ENCODE measurements at places on chromosomes 2 and 18.

DNA sequence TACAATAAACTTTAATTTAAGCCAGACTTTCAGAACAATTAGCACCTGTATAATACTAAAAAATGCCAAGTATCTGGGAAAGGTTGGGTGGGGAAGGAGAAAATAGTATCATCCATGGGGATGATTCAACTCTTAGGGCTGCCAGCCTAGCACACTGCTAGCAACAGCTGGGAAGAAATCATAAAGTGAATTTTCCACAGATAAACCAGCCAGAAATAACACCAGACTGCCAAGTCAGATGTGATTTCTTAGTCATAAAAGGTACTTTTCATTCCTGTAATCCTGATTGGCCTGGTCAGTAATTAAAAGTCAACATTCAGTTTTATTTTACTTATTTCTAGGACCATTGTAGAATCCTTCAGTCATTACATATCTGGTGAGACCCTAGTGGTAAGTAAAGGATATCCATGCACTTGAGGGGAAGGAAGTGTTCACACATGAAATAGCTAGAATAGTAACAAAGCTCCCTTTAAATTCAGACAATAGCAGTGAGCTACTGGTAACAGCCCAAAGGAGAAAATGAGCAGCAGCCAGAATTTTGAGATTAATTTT, 59.4 kb downstream of the LIMS1 start:
- DNase-seq = no peak

DNA sequence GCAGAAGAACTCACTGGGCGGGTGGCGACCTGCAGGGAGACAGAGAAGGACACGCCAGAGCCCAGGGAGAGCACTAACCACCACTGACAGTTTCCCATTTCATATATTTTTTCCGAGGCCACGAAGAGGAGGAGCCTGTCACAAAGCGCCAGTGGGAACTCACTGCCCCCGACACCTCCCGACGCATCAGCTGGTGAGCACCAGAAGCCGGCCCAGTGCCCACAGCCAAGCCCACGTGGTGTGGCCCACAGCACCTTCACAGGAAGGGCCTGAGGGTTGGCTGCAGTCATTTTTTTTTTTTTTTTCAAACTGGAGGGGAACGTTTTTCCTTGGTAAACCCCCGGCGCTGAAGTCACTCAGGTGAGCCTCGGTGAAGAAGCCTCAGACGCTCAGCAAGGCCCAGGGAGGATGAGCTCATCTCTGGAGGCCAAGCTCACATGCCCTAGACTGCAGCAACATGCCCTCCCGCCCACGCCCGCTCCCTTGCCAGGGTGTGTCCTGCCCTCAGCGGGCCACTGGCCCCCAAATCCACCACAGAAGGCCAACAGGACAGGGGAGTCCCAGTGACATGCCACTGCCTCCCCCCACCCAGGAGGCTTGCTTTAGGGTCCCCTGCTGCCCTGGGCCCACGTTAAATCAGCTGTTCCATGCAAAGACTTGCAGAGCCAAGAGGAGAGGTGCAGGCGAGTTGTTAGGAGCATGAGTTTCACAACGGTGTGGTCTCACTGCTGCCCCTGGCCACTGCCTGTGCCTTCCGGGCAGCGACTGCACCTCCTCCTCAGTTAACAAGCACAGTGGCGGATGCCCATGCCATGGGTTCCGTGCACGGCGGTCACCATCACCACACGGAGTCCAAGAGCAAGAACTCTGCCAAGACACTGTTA, 68.1 kb downstream of the PARD6G start:
- no peak for DNase-seq

DNA sequence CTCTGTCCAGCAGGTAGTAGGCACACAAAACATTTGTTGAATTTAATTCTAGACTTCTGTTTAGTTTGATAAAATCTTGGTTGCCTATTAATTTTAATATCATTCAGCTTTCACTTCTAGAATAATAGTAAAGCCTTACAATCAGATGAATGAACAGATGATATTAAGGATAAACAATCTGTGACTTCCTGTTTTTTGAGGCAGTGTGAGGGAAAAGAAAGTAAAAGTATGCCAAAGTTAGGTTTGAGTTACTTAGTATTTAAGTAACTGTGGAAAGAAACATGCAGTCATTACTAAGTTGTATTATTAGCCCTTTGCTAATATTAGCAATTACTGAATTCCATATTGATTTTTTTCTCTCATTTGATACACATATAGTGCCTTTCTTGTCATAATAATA, 31.5 kb downstream of the EPB41L5 start:
- DNase-seq = no peak

GRCh38 chr2:64602436-64602835, 51.3 kb downstream of the SERTAD2 start:
- DNase-seq = no peak

DNA sequence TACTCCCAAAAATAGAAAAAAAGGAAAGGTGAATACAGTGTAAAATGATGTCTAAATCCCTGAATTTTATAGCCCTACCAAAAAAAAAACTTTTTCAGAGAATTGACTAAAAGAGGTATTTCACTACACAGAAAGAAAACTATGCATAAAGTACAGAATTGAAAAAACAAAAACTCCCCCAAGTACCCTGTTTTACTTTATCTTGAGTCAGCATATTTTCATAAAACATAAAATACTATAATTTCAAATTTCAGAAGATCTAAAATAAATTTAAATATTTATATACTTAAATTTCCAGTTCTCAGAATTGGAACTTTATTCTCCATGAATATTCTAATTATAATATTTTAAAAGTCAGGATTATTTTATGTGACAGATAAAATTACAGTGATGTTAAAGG, 10.1 kb downstream of the NCKAP1 start:
- no peak for DNase-seq

DNA sequence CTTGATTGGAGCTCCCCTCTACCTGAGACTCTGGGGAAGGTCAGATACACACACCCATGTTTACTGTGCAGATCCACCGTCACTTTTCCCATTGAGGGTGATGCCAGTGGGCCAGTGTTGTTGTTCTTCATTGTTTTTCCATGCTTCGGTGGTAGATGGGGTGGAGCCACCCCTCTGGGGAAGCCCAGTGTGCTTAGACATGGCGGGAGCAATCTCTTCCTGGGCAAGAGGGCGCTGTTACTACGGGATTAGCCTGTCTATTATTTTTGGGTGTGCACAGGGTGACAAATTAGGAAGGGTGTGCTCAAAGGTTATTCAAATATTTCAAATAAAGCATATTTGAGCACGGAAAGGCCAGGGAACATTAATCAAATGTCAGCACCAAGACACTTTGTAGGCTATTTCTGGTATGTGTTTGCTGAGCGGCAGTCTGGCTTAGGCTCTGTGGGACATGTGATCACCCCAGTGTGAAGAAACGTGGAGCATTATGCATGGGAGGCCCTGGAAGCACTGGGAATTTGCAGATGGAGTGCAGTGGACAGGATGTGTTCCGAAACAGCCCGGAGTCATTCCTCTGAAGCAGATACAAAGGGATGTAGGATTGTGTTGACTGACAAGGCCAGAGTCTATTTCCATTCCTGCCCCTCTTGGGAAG, 34.8 kb upstream of the SMIM21 start:
- no peak for DNase-seq

DNA sequence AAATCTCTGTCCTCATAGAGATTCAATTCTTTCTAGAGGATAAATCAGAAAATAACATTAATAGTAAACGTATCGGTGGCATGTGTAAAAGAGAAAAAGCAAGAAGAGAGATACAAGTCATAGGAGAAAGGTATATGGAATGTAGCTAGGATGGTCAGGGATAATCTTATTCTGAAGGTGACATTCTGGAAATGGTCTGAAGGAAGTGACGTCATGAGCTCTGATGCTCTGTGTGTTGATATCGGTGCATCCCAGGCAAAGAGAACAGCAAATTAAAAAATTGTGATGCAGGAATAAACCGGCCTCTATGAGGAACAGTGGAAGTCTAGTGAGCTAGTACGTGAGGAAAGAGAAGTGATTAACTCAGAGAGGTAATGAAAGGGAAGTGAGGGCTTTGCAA, 1215.8 kb downstream of the CNTNAP5 start:
- no peak for DNase-seq

- DNase-seq = no peak
Observed at GRCh38 chr2:60316381-60317033, 236.9 kb downstream of the BCL11A start.

GRCh38 chr18:25228410-25228809, 123.6 kb downstream of the ZNF521 start:
- no peak for DNase-seq

GRCh38 chr2:149716687-149717086, 129.1 kb upstream of the MMADHC start:
- DNase-seq = no peak

GRCh38 chr18:49768051-49768391, 45.3 kb downstream of the ACAA2 start:
- DNase-seq = no peak

GRCh38 chr18:11468617-11469016, 140.8 kb upstream of the SLC35G4 start:
- no peak for DNase-seq

DNA sequence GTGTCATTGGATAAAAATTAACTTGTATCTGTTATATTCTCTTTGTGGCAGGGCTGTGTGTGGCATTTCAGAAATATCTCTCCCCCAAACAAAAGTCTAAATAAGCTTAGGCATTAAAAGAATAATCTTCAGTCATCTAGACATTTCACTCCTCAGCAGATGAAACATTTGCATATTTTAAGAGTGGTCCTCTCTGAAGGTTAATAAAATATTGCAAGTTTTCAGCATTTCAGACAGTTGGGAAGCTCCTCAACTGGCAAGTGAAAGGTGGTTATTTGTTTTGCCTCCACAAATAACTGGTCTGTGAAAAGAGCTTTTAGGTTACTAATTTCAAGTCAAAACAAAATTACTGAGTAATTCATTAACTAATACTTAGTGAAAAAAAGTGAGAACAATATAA, 462.6 kb downstream of the EPHA4 start:
- no peak for DNase-seq

GRCh38 chr2:119059940-119060339, 98.6 kb downstream of the C1QL2 start:
- no peak for DNase-seq

DNA sequence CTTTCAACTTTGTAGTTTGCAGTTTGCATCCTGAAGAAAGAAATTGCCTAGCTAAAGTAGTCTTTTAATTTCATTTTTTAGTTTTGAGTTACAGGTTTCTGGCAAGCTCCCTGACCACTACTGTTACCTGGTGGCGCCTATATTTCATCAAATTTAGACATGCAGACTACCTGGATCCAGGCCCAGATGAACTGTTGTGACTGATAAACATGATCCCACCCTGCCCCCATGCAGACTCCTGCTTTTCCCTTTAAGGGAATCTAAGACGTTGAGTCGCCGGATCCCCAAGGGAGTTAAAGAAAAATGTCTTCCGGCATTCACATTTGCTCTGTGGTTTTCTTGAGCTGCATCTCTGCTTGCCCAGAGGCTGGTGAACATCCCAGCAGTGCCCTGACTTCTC, 22.2 kb downstream of the METAP1D start:
- no peak for DNase-seq

GRCh38 chr2:101956465-101957438, 35.0 kb upstream of the IL1R2 start:
- no peak for DNase-seq

DNA sequence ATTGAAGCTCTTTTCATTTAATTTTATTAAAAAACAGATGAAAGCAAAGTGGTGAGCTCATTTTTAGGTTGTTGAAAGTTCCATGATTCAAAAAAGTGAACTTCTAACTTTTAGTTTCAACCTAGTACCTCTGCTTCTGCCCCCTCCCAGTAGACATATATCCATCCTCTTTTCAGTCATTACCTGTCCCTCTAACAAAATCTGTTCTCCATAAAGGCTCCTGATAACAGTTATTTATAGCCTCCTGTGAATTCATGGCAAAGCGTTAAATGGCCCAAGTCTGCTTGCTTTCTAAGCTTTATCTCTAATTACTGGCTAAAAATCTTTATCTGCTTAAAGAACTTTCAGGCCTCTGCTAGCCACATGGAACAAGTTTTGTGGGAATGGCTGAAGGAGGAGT, 148.1 kb downstream of the TTC27 start:
- no peak for DNase-seq

DNA sequence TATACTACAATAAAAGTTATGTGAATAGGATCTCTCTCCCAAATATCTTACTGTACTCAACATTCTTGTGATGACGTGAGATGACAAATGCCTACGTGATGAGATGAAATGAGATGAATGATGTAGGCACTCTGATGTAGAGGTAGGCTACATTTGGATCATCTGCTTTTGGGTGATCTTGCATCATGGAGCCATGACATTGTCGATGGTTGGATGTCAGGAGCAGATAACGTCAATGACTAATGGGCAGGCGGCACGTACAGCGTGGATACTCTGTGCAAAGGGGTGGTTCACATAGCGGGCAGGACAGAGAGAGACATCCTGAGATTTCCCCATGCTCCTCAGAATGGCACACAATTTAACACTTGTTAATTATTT, 40.8 kb upstream of the PPP1R1C start:
- no peak for DNase-seq

- DNase-seq = no peak
Observed at GRCh38 chr2:149080099-149080498, 41.6 kb downstream of the LYPD6B start.

- DNase-seq = no peak
Observed at GRCh38 chr18:2222270-2223185, 348.8 kb downstream of the METTL4 start.

- DNase-seq = no peak
Observed at GRCh38 chr18:67456711-67457110, 59.8 kb downstream of the DSEL start.

GRCh38 chr18:35030277-35030989, 10.8 kb upstream of the MAPRE2 start:
- DNase-seq = no peak

GRCh38 chr2:176583607-176584006, 314.4 kb downstream of the MTX2 start:
- no peak for DNase-seq

DNA sequence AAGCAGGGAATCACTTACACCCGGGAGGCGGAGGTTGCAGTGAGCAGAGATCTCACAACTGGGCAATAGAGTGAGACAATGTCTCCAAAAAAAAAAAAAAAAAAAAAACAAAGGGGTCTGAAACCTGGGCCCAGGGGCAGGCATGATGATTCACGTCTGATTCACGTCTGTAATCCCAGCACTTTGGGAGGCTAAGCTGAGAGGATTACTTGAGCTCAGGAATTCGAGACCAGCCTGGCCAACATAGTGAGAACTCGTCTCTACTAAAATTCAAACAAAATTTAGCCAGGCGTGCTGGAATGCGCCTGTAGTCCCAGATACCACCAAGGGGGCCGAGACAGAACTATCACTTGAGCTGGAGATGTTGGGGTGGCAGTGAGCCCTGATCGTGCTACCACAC, 30.3 kb downstream of the TEX44 start:
- DNase-seq = no peak

DNA sequence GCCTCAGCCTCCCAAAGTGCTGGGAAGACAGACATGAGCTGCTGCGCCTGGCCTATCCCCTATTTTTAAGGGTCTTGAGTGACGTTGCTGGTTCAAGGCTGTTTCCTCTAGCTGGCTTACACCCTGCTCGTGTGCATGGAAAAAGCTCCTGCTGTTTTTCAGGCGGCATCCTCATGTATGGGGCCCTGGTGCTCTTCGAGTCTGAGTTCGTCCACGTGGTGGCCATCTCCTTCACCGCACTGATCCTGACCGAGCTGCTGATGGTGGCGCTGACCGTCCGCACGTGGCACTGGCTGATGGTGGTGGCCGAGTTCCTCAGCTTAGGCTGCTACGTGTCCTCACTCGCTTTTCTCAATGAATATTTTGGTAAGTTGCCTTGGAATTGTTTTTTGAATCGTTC, 22.0 kb upstream of the NFATC1 start:
- no peak for DNase-seq

Measured in suppressor macrophage (primary cell).